ENCODE measurements at places on chromosomes 4 and X. TPM values are rescaled to one million over a fixed set of nuclear protein-coding genes. Genes with fewer than 3 reads are reported as not detected.

The DOK7 gene
- 3.3 TPM for polyA plus RNA-seq

The CCDC110 gene
- 1.5 TPM for polyA plus RNA-seq

The SMR3B gene
- polyA plus RNA-seq = not detected

The FGF16 gene
- polyA plus RNA-seq = 0.26 TPM

GRCh38 chr4:124111922-124112321, 600.6 kb downstream of the ANKRD50 start:
- peak; percentile 67 for DNase-seq

GRCh38 chr4:188619456-188620149, 480.4 kb downstream of the TRIML1 start:
- DNase-seq = no peak

DNA sequence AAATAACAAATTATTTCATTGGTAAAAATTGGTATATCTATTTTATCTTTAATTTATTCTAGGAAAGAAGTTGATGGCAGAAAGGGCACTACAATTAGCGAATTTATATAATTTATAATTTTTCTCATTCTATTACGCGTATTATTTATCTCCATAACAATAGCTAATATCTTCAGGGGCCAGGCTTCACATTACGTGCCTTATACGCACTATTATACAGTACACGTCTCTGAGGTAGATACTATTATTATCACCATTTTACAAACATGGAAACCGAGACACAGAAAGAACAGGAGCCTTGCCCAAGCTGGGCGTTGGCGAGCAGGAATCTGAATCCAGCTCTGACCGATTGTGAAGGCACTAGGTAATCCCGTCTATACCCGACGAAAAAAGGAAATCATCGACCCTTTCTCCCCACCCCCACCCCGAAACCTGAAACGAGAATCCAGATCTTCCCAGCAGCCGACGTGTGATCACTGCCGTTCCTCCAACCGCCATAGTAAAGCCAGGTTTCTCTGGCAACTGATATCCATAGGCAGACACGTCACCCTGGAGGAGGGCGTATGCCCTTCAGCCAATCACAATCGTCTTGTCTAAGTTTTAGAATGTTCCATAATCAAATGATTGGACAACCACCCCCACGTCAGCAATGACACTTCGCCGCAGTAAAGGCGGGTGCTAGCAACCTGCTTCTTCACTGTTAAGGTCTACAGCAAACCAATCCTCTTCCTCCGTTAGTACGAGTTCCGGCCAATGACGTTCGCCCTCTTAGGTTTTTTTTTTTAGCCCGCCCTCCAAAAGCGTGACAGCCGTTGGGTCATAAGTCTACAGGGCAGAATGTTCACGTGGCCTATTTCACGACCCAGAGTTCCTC, at the start of gene MORF4L2:
Gene MORF4L2, minus strand, starts transcription at position 501 of the 874 bp plus-strand sequence. CDS start 9,672 bp downstream, outside the sequence.
- peak; percentile 84 for DNase-seq

DNA sequence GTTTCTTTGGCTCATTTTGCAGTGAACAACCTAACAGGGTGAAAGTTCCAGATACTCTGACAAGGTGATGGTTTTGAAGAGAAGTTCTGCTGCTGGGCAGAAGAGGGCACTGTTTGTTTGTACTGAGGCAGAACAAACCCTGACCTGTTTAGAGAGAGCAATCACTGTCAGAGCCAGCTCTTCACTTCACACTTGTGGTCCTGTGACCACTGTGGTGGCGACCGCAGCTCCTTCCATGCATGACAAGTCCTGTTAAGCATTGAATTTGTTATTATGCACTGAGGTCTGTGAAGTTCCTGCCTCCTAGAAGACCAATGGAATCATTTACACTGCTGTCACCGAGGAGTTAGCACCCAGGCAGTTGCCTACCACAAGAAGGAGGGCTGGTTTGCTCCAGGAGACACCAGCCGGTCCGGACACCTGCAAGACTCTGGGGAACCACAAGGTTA, 86.6 kb downstream of the ZNF330 start:
- DNase-seq = peak; percentile 28

- DNase-seq = no peak
These were observed 516.4 kb upstream of the GRIA3 start for GRCh38 chrX:122667667-122668066.

GRCh38 chrX:100649550-100650356, 5.8 kb downstream of the SRPX2 start:
- DNase-seq = no peak
